ENCODE measurements at places on chromosomes 2 and 18.

- no peak for DNase-seq
Observed at GRCh38 chr2:152486737-152487400, 151.9 kb downstream of the FMNL2 start.

DNA sequence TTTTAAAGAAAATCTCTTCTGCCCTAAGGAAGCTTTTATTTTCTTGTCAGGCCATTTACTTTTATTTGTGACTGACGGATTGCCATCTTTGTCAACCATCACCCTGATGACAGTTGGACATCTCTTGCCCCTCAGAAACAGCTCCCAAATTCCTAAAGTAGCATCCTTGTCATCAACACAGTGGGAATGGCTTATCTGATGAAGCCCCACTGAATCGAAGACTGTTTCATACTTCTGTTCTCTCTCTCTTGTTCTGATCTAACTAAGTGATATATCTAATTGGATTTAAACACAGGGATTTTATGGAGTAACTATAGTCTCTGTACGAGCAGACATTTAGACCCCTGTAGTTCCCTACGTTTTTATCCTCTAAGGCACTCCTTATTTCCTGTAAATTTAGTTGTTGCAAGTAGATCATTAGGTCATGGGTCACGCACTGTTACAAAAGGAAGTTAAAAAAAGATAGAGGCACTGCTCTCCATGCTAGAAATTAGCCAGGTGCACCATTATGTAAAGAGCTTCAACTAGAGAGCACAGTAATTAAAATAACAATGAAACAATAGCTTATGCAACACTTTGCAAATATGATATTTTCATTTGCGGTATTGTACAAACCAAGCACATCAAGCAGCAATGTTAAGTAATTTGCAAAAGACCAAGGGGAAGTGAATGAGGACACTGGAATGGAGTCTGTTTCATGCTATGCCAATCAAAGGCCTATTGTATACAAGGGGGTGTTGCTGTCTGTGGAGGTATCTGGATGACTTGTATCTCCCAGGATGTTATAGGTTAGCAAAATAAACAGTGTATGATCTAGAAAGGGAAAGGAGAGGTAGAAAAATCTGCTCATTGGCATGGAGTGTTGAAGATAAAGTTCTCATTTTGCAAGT is 284.7 kb downstream of the LRRTM1 start:
- DNase-seq, result no peak

GRCh38 chr2:197248001-197248401 is 62.6 kb downstream of the ANKRD44 start:
- DNase-seq, result no peak

- DNase-seq, result no peak
Observed at GRCh38 chr2:214630402-214631045, 179.0 kb downstream of the BARD1 start.

DNA sequence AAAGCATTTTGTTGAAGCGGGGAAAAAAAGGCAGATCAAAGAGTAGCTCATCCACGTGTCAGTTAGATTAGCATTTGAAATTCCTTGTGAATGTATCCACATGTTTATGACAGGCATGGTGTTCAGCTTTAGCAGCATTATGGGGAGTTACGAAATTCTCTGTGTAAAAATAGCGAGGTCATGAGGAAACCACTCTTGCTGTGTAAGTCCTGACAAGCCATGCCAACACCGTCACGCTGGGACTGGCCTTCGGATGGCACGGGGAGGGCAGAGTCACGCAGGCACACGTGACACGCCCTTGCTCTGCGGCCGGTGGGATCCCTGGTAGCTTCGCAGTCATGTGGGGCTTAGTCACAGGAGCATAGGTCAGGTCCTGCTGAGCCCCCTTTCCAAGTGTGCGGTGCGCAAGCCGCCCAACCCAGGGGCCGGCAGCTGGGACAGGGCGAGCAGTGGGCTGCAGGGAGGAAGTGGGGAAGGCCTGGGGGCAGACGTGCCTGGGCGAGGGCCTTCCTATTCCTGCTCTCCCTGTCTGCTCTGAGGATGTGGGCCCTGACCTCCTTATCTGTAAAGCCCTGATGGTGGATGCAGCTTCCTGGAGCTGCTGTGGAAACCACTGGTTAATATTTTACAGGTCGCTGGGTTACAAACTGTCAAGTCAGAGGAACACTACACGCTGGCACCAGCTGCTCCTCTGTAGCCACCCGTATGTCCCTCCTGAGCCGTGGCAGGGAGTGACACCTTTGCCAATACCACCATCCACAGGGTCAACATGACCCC is 18.0 kb downstream of the MBP start:
- no peak for DNase-seq

Measured in stimulated activated CD4-positive, alpha-beta T cell treated with anti-CD3 and anti-CD28 coated beads, Interleukin-1b, Interleukin-23, amount 100 ng/mL, for 1 hour (primary cell).